ENCODE measurements at places on chromosomes 2 and 18.

DNA sequence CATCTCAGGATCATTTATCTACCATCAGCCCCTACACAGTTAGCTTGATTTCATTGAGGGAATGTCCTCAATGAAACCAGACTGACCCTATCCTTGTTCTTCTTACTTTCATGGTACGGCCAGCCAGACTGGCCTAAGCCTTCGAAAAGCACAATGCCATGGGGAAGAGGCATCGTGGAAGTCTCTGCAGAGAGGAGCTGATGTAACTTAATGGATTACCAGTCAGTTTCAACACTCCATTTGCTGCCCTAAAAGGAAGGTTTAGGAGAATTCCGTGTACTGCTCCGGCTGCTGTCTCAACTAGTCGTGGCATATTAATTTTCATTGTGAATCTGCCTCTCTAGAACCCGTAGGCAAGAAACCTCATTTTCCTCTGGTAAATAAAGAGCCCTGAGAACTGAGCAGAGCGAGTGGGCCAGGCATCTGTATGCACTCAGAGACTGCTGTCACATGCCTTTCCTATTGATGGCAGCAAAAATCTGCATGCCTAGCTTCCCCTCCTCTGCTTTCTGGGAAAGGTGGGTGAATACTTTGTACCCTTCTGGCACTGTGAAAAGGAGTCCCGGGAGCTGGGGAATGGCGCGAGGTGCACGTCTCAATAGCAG lies 184.9 kb downstream of the KLHL29 start:
- DNase-seq, result no peak

- no peak for DNase-seq
Measured at GRCh38 chr2:46534589-46534988, 55.2 kb downstream of the TMEM247 start.

DNA sequence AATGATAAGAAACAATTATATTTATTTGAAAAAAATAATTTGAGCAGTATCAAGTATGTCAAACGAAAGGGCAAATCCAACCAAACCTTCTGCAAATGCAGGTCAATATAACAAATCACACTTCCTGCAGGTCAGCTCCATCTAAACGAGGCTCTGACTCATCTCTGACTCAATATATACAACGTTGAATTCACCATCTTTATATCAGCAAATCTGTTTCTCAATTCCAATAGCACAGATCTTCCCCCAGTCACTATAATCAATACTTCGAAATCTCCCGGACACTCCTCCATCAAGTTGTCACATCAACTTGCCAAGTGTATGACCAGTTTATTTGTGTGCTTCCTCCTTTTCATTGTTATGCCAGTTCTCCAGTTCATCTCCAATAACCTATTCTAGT lies 388.9 kb downstream of the ZEB2 start:
- no peak for DNase-seq

GRCh38 chr2:226581004-226581403 lies 218.6 kb downstream of the IRS1 start:
- no peak for DNase-seq

DNA sequence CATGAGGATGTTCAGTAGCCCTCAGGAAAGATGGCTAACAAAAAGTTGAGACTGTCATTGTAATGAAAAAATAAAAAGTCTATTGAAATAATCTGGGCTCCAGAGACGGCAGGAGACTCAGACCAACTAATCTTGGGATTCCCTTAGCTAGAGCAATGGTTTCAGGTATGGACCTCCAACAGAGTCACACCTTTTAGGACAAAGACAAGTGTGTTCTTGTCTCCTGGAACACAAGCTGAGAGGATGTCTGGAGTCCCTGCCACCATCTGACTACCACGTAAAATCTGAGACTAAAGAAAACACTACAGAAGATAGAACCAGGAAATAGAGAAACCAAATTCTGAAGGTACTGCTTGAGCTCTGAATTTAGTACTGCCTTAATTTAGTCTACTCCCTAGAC lies 103.3 kb upstream of the RBBP8 start:
- DNase-seq, result no peak

- no peak for DNase-seq
Measured at GRCh38 chr2:102154946-102155702, 12.6 kb downstream of the IL1R1 start.

GRCh38 chr18:10234912-10235660 lies 219.3 kb upstream of the APCDD1 start:
- no peak for DNase-seq
